ENCODE measurements at places on chromosomes 7 and 10.

- DNase-seq: no peak
These were observed 177.1 kb downstream of the USP6NL start for GRCh38 chr10:11434324-11434723.

- no peak for DNase-seq
These were observed 40.5 kb upstream of the AFAP1L2 start for GRCh38 chr10:114444819-114445218.

- DNase-seq: no peak
These were observed 207.7 kb upstream of the TEX47 start for GRCh38 chr7:89002981-89003956.

- DNase-seq: no peak
These were observed 24.4 kb downstream of the GNG11 start for GRCh38 chr7:93945756-93946535.

DNA sequence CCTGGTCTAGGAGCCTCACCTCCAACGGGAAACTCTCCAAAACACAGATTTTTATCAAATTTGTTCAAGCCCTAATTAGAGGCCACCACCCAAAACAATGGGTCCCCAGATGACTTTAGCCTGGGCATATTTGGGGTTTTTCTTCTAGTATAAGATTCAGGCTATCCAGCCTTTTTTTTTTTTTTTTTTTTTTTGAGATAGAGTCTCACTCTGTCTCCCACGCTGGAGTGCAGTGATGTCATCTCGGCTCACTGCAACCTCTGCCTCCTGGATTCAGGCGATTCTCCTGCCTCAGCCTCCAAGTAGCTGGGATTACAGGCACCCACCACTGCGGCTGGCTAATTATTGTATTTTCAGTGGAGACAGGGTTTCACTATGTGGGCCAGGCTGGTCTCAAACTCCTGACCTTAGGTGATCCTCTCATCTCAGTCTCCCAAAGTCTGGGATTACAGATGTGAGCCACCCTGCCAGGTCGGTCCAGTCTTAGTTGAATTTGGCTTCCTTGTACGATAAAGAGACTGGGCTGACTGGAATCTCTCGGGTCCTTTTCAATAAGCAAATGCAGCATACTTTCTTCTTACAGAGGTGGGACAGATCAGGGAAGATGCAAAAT is 91.4 kb upstream of the KLF6 start:
- DNase-seq: no peak

DNA sequence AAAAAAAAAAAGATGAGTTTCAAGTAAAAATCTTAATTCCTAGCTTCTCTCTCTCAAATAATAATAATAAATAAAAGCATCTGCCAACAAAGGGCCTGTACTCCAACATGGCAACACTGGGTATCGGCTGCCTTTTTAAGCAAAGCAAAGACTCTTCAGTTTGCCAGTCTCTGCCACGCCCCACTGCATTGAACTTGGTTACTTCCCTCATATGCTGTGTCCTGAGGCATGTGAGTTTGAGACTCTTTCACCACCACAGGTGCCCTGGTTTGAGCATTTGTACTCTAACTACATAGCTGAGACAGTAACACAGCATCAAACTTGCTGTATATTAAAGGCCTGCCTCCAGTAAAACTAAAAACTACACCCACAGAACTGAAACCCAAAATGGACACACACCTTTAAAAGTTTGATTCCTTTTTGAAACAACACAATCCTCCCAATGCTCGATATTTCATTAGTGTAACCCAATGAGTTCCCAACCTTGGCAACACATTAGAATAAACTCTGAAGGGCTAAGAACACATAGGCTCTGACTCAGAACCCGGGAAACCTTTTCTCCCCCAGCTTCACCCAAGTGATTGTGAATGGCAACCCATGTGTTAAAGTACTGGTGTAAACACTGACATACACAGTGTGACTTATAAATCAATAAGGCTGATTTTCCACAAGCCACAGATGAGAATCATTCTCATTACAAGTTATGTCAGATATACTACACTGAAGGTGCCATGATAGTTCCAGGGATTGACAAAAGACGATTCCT is 12.0 kb downstream of the JAZF1 start:
- DNase-seq: no peak

DNA sequence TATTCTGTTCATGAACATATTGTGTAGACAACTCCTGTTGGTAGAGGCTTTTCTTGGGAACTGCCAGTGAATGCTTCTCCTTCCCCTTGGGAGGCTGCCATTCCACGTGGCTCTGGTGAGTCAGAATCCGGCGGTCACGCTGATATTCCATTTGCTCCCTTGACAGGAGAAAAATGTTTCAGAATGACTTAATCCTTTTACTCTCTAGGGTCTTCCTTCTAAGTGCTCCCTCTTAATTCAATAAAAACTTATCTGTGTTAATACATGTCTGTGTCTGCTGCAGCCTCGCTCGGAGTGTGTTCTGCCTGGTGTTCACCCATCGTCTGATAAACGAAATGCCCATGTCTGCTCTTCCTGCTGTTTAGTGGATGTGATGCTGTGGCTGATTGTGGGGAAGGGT is 278.6 kb downstream of the ARHGAP12 start:
- DNase-seq: no peak

DNA sequence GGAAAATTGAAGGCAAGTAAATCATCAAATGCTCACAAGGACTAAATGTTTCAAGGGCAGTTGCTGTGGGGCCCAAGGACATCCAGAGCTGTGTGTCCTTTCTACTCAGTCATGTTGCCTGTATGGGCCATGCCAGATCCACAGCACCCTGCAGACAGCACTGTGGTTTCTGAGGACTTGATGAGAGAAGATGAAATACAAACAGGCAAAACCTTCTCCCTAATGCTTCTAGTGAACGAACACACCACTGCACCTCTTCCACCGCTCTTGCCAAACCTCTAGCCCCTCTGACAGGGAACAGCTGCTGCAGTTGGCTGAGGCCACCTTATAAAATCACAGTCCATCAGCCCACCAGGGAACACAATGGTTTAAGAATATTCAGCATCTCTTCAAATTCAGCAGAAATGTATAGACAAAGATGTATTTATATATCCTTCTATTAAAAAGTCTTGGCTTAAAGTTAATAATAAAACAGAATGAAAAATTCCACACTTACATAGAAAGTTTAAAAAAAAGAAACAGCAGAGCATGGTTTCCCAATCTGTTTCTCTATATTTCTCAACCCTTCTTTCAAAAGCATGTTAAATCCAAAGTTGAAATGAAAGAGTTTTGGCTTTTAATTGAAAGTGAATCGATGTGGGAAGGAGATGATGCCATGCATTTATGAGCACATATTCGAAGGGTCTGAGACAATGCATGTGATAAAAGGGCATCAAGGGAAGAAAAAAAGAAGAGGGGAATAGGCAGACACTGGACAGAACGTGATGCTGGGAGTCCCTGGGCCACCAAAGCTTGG is 14.0 kb downstream of the CYP3A7 start:
- DNase-seq: no peak

GRCh38 chr7:53422291-53422690 is 386.9 kb downstream of the POM121L12 start:
- no peak for DNase-seq

DNA sequence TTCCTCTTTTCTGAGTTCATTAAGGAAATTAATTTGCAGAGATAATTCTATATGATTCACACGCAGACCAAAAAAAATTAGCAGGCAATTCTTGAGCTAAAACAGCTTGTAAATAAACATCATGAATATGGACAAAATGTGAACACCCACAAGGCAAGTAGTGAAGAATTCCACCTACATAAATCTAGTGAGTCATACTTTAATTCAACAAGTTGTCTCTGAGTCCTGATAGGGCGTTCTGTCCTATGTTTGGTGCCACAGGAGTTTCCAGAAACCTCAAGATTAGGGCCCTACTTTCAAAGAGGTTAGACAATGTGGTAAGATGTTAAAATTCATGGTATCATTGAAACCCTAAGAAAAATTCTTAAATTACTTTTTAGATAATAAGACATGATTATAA is 122.3 kb downstream of the SGMS1 start:
- DNase-seq: no peak

GRCh38 chr7:107486041-107486440 is 16.2 kb downstream of the GPR22 start:
- no peak for DNase-seq

GRCh38 chr10:76640806-76641205 is 996.8 kb downstream of the KCNMA1 start:
- no peak for DNase-seq

GRCh38 chr7:5691606-5692005 is 89.9 kb downstream of the RNF216 start:
- DNase-seq: no peak

DNA sequence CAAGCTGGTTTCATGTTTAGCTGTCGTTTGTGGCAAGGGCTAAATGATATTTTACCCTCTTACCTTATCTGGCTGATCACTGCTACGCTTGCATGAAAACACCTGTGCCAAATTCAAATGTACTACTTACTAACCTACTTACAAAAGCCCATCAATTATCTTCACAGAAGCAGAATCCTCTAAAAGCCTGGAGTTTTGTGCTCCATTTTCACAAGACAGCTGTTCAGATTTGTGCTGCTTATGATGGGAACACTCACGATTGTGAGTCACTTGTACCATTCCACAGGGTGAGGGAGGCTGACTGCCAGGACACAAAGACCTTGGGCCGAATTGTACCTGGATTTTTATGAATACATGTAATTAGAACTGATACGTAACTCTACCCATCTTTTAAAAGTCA is 245.0 kb upstream of the NPY start:
- no peak for DNase-seq

DNA sequence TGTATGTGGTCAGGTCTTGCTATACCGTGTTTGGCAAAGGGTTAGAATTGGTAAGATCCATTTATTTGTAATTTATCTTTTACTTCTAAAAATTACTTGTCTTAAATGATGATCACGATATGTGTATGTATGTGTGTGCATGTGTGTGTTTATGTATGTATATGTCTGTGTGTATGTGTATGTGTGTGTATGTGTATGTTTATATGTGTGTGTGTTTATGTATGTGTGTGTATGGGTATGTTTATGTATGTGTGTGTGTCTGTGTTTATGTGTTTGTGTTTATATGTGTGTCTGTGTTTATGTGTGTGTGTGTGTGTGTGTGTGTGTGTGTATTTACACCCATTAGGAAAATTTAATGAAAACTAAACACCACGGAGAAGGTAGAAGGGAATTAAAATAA is 176.9 kb upstream of the FZD8 start:
- no peak for DNase-seq

DNA sequence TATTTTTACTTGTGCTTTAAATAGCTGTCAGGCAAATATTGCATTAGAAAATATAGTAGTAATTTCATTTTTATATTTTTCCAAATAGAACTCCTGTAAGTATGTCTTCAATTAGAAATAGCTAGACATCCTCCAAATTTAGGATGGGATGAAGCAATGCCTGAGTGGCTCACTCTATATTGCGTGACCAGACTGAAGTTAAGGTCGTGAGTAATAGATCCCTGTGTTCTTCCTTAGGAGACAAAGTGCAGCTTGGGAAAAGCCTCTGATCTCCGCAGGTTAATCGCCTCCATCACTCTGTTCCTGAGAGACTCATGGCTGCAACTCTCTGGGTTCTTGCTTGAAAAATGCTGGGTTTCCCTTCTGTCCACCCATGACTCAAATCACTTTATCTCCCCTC is 484.8 kb upstream of the ANKRD30A start:
- DNase-seq: no peak

- no peak for DNase-seq
These were observed 11.1 kb upstream of the INA start for GRCh38 chr10:103265717-103266329.

DNA sequence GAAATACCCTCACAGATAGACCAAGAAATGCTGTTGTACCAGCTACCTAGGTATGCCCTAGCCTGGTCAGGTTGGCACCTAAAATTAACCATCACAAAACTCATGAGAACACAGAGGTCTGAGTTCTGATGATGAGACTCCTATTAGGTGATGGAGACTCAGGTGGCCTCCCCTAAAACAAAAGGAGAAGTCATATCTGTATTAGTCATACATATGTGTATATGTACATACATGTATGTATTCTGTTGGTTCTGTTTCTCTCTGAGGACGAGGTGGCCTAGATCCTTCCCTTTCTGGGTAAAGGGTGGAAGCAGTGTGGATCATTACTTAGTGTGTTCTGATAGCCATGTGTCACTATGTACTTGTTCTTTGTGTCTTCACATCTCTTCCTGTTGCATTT is 207.2 kb upstream of the PRSS1 start:
- no peak for DNase-seq

DNA sequence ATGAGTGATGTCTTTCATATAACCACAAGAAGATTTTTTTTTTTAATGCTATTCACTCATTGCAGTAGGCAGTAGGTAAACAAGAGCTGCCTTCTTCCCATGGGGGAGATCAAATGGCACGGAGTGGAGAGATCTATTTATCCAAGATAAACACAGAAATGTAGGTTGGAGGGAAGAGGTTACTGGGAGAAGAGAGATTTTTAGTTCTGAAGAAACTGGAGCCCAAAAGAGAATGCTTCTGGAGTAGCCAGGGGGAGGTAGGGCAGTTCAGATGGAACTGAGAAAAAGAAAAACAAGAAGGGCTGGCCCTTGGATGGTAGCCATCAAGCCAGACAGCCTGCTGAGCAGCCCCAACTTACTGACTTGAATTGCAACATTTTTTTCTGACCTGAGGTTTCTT is 270.1 kb upstream of the TPK1 start:
- no peak for DNase-seq

GRCh38 chr7:11203683-11204082 is 230.0 kb downstream of the PHF14 start:
- no peak for DNase-seq

DNA sequence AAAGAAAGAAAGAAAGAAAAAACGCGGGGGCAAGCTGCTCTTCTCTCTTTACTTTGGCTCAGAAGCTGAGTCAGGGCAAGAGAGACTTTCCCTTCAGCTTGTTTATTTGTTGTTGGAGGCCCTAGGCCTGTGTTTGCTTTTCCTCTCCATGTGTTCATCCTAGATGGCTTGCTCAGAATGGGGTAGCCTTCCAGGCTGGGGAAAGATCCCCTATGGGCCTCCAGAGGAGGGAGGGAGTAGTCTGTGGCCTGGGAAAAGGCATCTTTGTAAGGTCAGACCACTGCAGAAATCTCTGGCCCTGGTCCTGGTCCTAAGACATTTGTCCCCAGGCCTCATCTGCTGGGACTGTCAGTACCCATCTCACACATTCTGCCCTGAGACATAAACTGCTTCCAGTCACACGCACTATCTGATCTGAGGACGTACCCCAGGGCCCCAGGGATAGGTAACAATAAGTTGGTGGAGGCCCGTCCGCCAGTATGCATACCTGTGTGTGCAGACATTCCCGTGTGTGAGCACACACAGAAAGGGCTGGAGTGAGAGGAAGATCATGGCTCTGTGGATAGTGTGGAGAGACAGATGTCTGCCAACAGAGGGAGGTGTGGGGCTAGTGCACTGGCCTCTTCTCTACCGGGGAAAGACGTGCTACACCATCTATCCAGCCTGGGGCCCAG is 4.9 kb upstream of the SCD start:
- no peak for DNase-seq
